ENCODE measurements at places on chromosomes 16 and 17.

GRCh38 chr17:29066047-29066446, 23.1 kb downstream of the PIPOX start:
- DNase-seq: no peak

DNA sequence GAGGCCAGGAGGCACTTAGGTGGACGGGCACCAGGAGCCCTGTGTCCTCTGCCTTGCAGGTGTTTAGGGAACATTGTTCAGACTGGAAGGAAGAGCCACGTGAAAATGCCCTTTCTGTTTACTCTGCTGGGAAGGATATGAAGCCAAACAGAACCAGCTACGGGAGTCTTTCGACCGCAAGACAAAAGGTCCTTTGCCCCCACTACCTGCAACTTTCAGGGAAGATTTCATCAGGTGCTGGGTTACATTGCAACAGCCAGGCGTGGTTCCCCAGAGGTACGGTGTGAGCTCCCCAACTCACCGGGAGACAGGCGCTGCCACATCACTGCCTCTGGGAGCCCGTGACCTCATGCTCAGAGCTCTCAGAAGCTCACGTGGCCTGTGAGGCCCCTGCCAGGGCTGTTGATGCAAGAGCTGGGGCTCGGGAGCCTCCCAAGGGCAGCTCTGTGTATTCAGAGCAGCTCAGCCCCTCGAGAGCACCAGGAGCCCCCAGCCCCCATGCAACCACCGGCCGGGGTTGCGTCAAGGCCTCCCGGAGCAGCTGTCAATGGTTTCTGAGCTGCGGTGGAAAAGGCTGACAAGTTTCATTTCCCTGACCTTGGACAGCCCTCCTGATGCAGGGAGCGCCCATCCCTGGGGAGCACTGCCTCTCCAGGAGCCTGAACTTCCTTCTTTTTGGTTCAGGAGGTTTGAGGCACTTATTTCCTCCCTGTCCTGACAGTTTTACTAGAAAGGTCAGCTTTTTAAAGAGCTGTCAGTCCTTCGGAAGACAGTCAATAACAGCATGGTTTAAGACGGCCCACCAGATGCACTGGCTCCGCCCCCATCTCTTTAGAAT, 42.1 kb downstream of the TBC1D16 start:
- DNase-seq: peak; percentile 90

DNA sequence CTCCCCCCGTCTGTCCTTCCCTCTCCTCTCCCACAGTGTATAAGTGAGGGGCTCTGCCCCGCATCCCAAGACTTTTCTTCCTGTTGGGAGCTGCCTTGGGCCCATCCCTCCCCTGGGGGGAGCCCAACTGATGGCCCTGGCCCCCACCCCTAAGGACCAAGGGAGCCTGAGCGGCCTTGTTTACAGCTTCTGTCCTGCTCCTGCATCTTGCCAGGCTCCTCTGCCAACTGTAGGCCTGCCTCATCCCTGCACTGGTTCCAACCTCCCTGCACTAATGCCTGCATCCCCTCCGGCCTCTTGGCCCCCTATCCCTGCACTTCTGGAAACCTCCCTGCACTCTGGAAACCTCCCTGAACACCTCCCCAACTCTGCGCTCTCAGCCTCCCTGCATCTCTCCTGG, 1.4 kb upstream of the PAGR1 start:
- DNase-seq: no peak

- DNase-seq: no peak
Observed at GRCh38 chr17:8087075-8087951, at the start of gene ALOX12B. ALOX12B (minus strand) TSS chr17:8087716; CDS start chr17:8087442, 274 bp downstream.

DNA sequence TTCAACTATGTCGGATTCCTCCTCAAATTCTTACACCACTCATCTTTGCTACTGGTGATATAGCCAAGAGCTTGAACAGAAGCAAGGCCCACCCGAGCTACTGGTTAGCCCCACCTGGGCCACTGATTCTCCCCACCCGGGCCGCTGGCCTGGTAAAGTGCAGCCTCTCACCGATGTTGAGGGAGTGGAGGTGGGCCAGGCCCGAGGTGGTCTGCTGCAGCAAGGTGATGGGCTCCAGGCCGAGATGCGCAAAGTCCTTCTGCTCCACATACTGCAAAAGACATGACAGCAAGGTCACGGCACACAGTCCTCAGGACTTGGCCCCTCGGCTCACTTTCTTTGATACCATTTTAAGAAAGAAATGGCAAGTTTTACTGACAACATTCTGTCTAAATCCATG, 32.7 kb upstream of the ICAM2 start:
- DNase-seq: no peak

DNA sequence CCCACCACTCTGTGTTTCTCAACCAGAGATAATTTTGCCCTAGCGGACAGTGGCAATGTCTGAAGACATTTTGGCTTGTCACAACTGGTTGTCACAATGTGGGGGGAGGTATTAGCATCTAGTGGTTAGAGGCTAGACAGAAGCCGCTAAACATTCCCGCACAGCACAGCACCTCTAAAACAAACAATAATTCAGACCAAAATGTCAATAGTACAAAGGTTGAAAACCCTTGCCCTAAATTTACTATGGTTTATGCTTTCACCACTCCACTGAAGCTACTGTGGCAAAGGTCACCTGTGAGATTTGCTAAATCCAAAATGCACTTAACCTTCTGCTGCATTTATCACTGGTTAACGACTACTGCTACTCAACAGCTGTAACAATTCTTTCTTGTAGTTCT, 14.1 kb downstream of the NUP88 start:
- no peak for DNase-seq

- DNase-seq: no peak
Observed at GRCh38 chr17:59353936-59354755, 22.7 kb downstream of the YPEL2 start.

GRCh38 chr16:30950516-30951065, 1.7 kb downstream of the ORAI3 start:
- DNase-seq: no peak

DNA sequence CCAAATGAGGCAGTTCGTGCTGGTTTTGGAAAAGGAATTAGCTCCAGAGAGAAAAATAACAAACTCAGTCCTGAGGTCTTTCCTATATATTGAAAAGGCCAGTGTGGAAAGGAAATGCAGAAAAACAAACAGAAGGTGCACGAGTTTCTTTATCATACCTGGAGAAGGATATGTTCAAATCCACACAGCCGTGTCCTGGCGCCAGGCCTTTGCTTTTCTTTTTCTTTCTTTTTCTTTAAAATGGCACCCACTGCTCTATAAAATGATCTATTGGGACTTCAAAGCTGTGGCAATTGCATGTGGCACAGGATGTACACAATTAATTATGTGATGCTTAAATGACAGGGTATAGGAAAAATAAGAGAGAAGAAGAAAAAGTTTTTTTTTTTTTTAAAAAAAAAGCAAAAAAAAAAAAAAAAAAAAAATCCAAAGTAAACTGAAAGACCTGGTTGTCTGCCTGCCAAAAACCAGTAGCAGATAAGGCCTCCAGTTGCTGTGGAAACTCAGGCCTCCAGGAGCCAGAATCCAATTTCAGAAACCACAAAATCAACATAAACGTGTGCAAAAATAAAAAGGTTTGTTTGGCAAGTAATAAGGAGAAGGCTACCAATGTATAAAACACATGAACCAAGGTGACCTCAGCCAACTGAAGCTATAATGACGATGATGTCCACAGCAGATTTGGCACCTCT, 957.6 kb upstream of the SOX9 start:
- no peak for DNase-seq

DNA sequence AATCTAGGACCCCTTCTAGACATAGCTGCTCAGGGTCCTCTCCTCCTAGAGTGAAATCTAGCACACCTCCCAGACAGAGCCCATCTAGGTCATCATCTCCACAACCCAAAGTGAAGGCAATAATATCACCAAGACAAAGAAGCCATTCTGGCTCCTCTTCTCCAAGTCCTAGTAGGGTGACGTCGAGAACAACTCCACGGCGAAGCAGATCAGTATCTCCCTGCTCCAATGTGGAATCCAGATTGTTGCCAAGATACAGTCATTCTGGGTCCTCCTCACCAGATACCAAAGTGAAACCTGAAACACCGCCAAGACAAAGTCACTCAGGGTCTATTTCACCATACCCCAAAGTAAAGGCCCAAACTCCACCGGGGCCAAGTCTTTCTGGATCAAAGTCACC, 10.7 kb downstream of the SRRM2 start:
- DNase-seq: no peak

DNA sequence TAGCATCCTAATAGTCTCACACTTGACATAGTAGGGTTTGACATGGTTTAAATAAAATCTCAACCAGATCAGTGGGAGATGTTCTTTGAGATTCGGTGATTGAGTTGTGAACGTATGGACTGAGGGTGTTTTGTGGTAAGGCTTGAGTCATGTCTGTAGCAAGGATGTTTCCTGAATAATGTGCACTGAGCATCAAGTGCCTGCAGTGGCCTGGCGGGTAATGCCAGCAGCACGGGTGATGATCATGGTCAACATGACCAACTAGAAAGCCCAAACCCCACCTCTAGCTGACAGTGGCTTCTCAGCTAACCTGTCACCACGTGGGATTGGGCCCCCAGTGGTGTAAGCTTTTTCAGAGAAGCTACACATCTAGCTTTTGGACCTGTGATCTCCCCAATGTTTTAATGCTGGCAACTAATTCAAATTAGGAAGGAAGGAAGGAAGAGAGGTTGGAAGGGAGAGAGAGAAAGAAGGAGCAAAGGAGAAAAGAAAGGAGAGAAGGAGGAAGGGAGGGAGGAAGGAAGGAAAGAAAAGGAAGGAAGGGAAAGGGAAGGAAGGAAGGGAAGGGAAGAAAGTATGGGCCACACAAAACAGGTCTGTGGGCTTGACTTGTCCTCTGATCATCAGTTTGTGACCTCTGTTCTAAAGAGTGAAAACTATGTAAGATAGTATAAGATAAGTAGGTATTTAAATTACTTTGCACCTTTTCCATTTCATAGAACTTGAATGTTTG, 55.4 kb downstream of the WWOX start:
- DNase-seq: no peak

- no peak for DNase-seq
Observed at GRCh38 chr17:61239327-61239726, 160.3 kb upstream of the TBX2 start.

DNA sequence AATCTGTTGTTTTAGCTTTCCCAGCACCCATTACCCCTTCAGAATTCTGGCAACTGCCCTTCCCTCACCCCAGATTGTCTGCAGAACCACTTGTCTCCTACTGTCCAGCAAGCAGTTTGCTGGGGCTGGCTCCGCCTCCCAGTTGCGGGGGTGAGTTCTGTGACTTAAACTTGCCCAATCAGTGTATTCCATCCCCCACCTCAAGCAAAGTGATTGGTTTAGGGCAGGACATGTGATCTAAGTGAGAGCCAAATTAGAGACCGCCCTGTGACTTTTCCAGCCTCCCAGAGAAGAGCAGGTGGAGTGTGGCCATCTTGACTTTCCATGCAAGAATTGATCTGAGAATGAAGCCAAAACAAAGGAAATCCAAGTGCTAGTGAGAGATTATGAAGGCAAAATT, 22.7 kb upstream of the SRCIN1 start:
- DNase-seq: no peak

DNA sequence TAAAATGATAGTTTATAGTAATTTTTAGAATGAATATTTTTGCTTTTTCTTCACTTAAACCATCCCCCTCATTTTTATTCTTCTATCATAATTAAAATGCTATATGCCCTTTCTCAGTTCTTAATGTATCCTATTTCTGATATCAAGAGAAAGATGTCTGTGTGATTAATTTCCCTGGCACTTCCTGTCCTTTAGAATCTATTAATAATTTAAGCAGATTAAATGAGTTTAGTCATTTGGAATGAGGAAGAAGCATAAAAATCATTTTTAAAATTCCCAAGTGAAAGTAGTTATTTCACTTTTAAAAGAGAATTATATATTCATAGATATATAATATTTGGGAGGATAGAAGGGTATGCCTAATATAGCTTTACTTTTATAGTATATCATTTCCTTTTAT, 27.8 kb upstream of the CDR2 start:
- DNase-seq: peak; percentile 31

DNA sequence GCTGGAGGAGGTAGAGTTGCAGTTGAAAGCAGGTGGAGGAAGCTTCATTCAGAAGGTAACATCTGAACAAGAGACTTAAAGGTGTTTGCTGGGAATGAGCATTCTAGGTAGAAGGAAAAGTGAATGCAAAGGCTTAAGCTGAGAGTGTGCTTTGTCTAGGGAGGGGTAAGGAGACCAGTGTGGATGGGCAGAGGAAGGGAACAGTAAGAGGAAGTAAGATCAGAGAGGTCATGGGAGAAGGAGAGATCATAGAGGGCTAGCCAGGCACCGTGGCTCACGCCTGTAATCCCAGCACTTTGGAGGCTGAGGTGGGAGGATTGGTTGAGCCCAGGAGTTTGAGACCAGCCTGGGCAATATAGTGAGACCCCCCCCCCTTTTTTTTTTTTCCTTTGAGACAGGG, 3.3 kb downstream of the STX4 start:
- DNase-seq: no peak

DNA sequence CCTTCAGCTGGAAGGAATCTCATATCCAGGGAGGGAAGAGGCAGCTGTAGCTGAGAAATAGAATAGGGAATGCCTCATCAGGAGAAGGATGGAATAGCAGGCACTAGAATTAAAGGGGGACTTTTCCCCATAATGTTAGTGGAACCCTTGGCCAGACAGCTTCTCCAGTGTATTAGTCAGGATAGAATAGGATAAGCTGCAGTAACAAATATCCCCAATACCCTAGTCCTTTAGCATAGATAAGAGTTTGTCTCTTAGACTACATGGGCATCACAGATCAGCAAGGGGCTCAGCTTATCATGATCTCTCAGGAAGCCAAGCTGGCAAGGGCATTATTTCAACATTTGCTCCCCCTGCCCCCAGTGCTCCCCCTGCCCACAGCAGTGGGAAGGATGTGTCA, 44.7 kb upstream of the RPL38 start:
- no peak for DNase-seq

- DNase-seq: no peak
Observed at GRCh38 chr17:11953924-11954323, 43.4 kb downstream of the ZNF18 start.

DNA sequence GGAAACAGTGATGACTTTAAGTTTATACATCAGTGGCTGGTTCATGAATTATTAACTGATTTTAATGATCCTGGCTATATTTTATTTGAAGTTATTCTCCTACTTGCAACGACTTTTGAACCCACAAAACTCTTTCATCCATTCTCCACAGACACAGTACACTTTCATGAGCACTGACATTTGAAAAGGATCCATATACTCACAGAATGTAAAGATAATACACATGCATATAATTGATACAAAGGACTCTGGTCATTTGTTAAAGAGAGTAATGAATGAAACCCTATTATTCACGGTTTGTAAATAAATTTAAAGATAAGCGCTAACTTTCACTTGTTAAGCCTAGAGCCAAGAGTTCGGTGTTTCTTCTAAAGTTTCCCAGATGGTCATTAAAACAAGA, 3.3 kb downstream of the TOX3 start:
- DNase-seq: no peak

- no peak for DNase-seq
Observed at GRCh38 chr17:50558091-50558490, 2.4 kb upstream of the CACNA1G start.

GRCh38 chr16:12340151-12340733, 363.7 kb downstream of the SNX29 start:
- peak; percentile 86 for DNase-seq

GRCh38 chr17:33086041-33086440, 94.4 kb downstream of the SPACA3 start:
- DNase-seq: no peak

GRCh38 chr17:51298508-51299371, 38.4 kb downstream of the UTP18 start:
- peak; percentile 60 for DNase-seq
